ENCODE measurements at places on chromosomes 16 and 17. TPM values are rescaled to one million over a fixed set of nuclear protein-coding genes. Genes with fewer than 3 reads are reported as not detected.
A peak's percentile ranks its signal among the peaks of the same experiment; 100 is the strongest.

- DNase-seq: peak; percentile 86
These were observed 949 bp upstream of the GSPT1 start for GRCh38 chr16:11916524-11917285.

DNA sequence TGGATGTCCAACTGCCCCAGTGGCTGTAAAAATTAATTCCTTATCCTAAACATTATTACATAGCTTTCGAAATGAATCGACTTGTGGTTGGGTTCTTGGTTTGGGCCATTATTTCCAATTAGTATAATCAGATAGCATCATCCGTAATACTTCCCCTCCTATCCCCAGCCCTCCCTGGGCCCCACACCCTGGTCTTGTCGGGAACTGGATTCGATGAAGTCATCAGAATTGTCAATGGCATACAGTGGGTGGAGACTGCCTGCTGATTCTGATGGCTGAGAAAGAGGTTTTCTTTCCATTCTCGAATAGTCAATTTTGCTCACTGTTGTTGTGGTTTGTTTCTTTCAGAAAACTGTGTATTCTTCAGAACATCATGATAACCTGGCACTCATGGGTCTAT lies 395.1 kb downstream of the SEC14L1 start:
- DNase-seq: no peak

GRCh38 chr17:49444384-49444783 lies 29.7 kb upstream of the PHB1 start:
- DNase-seq: no peak

- no peak for DNase-seq
These were observed 45.5 kb downstream of the OR1D5 start for GRCh38 chr17:3017936-3018335.

Gene SDR42E1
- not detected for total RNA-seq

Gene TK1
- 160 TPM for total RNA-seq

Gene SLC4A1
- total RNA-seq: not detected

Measured in Caki2 (cell line).